ENCODE measurements at places on chromosomes 16 and 17.

DNA sequence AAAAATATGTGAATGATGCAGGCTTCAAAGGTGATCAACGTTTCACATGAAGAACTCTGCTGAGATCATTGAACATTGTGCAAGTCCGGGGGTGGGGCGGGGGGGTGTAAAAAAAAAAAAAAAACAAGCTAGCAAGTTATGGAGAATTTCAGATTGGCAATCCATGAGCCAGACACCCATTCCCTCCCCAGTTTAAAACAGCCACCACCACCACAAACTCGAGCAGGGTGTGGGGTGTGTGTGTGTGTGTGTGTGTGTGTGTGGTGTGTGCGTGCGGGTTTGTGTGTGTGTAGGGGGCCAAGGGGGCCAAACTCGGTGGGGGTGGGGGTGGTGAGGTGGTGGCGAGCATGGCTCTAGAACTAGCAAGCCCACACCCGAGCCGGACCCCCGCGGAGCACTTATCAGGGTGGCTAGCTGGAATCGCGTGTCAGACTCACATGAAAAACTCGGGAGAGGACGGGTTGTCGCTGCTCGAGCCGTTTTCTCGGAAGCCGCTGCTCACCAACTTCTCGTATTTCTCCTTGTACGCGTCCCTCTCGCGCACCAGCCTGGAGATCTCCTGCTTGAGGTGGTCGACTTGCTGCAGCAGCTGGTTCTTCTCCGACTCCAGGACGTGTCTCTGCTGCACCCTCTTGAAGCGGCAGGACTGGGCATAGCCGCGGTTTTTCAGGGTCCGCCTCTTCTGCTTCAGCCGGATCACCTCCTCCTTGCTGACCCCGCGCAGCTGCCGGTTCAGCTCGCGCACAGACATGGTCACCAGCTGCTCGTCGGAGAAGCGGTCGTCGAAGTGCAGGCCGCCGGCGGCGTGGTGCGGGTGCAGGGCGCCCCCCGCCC is 2.0 kb downstream of the MAF start:
- DNase-seq: peak; percentile 82

- no peak for DNase-seq
These were observed 26.0 kb downstream of the TK2 start for GRCh38 chr16:66523861-66524354.

- DNase-seq: no peak
These were observed 77.8 kb downstream of the MRC2 start for GRCh38 chr17:62705156-62705777.

- DNase-seq: no peak
These were observed 313.7 kb downstream of the MAF start for GRCh38 chr16:79286646-79287423.

- no peak for DNase-seq
These were observed 57.9 kb downstream of the ADCY9 start for GRCh38 chr16:4058386-4058785.

Measured in stimulated activated effector memory CD8-positive, alpha-beta T cell treated with anti-CD3 and anti-CD28 coated beads, Interleukin-12 subunit alpha, Interleukin-12 subunit beta, amount 100 ng/mL, for 72 hours (primary cell).